ENCODE measurements at places on chromosomes 5 and 9.

GRCh38 chr9:27582794-27583193, 9.5 kb upstream of the C9orf72 start:
- DNase-seq: no peak

GRCh38 chr5:102554728-102555127, 55.9 kb upstream of the SLCO6A1 start:
- no peak for DNase-seq

DNA sequence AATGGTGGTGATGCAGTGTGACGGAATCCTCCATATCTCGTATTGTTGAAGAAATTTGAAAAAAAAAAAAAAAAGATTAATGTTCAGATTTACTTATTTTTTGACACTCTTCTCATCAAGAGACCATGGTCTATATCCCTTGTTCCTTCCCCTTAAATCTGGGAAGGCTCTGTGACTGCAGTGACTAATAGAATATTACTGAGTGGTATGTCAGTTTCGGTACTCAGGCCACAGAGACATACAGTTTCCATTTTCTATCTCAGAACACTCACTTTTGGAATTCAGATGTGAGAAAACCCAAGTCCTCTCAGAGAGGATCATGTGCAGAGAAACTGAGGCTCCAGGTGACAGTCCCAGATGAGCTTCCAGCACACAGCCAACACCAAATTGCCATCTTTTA, 1193.5 kb downstream of the DTWD2 start:
- DNase-seq: no peak

- DNase-seq: no peak
Observed at GRCh38 chr5:31770132-31770720, 131.3 kb downstream of the PDZD2 start.

GRCh38 chr5:119285070-119285916, 70.5 kb upstream of the TNFAIP8 start:
- no peak for DNase-seq

Measured in activated CD8-positive, alpha-beta memory T cell treated with anti-CD3 and anti-CD28 coated beads for 1 hour (primary cell).